ENCODE measurements at places on chromosomes 12 and 14. TPM values are rescaled to one million over a fixed set of nuclear protein-coding genes. Genes with fewer than 3 reads are reported as not detected.

SERPINA1 gene
- 2,042 TPM for polyA plus RNA-seq

GNG2 gene
- polyA plus RNA-seq: 42.7 TPM

AGAP2 gene
- polyA plus RNA-seq: 0.20 TPM

FGF23 gene
- not detected for polyA plus RNA-seq

SYNE2 gene
- 0.06 TPM for polyA plus RNA-seq

ESRRB gene
- polyA plus RNA-seq: 0.06 TPM

ING4 gene
- polyA plus RNA-seq: 62.2 TPM

SYCP3 gene
- not detected for polyA plus RNA-seq

SPRING1 gene
- polyA plus RNA-seq: 6.3 TPM

SLC39A2 gene
- not detected for polyA plus RNA-seq

NEMF gene
- polyA plus RNA-seq: 18.3 TPM

TXNDC16 gene
- 3.8 TPM for polyA plus RNA-seq

LGR5 gene
- polyA plus RNA-seq: not detected

POLE2 gene
- polyA plus RNA-seq: 0.57 TPM

BCL2L14 gene
- not detected for polyA plus RNA-seq

CLEC12A gene
- polyA plus RNA-seq: 441 TPM

KRT85 gene
- not detected for polyA plus RNA-seq

SSTR1 gene
- polyA plus RNA-seq: not detected

LPAR5 gene
- polyA plus RNA-seq: 0.14 TPM

ACACB gene
- 1.9 TPM for polyA plus RNA-seq

CLEC6A gene
- polyA plus RNA-seq: 3.4 TPM

TEX52 gene
- not detected for polyA plus RNA-seq

SART3 gene
- 20.6 TPM for polyA plus RNA-seq

NINJ2 gene
- 73.7 TPM for polyA plus RNA-seq

CD69 gene
- 6.0 TPM for polyA plus RNA-seq

PRKD1 gene
- polyA plus RNA-seq: not detected

TAS2R30 gene
- polyA plus RNA-seq: 0.05 TPM

CS gene
- polyA plus RNA-seq: 80.3 TPM

RTL1 gene
- polyA plus RNA-seq: not detected

G2E3 gene
- polyA plus RNA-seq: 5.6 TPM

MYF6 gene
- not detected for polyA plus RNA-seq

SSPN gene
- not detected for polyA plus RNA-seq

TMEM116 gene
- polyA plus RNA-seq: 11.6 TPM

OS9 gene
- polyA plus RNA-seq: 128 TPM

WNT1 gene
- polyA plus RNA-seq: not detected

PTGER2 gene
- polyA plus RNA-seq: 72.8 TPM

SPPL3 gene
- 18.6 TPM for polyA plus RNA-seq

SERPINA5 gene
- polyA plus RNA-seq: not detected

Data from CD14-positive monocyte (primary cell).